Activated naive CD4-positive, alpha-beta T cell treated with anti-CD3 and anti-CD28 coated beads for 36 hours (primary cell): ENCODE measurements at places on chromosomes 1 and 21. TPM values are rescaled to one million over a fixed set of nuclear protein-coding genes. Genes with fewer than 3 reads are reported as not detected.

The ZNF695 gene
- total RNA-seq: 0.52 TPM

The MAP1LC3C gene
- total RNA-seq: not detected

The WDR77 gene
- total RNA-seq: 43.1 TPM

The MIB2 gene
- total RNA-seq: 27.6 TPM

The HTR6 gene
- 0.37 TPM for total RNA-seq

The KCNE2 gene
- total RNA-seq: not detected

The ADIPOR1 gene
- 77.0 TPM for total RNA-seq

The FCAMR gene
- not detected for total RNA-seq

The FAM72D gene
- total RNA-seq: 38.3 TPM

The MPZL1 gene
- total RNA-seq: 24.2 TPM

The MROH7 gene
- 0.07 TPM for total RNA-seq

The FAAH gene
- total RNA-seq: 4.8 TPM

The GNAT2 gene
- 0.22 TPM for total RNA-seq

The B4GALT2 gene
- 19.2 TPM for total RNA-seq

The HPDL gene
- 11.1 TPM for total RNA-seq

The LCE2B gene
- total RNA-seq: not detected

The S100PBP gene
- total RNA-seq: 31.2 TPM

The TSPAN2 gene
- total RNA-seq: 0.86 TPM

The CYP2J2 gene
- 2.6 TPM for total RNA-seq

The CFHR2 gene
- total RNA-seq: not detected

The SH3BGR gene
- 4.0 TPM for total RNA-seq

The PTPN22 gene
- total RNA-seq: 43.9 TPM
